ENCODE measurements at places on chromosomes 6 and 20.

GRCh38 chr6:108677894-108678293, 117.2 kb downstream of the FOXO3 start:
- DNase-seq = no peak

DNA sequence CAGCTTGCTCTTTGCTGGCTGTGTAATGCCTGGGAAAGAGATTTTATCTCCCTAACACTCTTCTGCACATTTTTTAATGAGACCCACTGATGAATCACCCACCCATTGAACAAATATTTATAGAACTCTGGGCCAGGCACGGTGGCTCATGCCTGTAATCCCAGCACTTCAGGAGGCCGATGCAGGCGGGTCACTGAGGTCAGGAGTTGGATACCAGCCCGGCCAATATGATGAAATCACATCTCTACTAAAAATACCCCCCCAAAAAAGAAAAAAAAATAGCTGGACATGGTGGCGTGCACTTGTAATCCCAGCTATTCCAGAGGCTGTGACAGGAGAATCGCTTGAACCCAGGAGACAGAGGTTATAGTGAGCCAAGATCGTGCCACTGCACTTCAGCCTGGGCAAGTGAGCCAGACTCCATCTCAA, 82.1 kb upstream of the SIRPA start:
- DNase-seq = no peak

DNA sequence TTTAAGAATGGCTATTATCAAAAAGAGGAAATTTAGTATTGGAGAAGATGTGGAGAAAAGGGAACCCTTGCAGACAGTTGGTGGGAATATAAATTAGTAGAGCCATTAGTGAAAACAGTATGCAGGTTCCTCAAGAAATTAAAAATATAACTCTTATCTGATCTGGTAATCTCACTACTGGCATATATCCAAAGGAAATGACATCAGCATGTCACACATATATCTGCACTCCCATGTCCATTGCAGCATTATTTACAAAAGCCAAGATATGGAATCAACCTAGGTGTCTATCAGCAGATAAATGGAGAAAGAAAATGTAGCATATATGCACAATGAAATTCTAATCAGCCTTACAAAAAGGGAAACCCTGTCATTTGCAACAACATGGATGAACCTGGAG, 2.6 kb downstream of the SIRPG start:
- DNase-seq = peak; percentile 37

DNA sequence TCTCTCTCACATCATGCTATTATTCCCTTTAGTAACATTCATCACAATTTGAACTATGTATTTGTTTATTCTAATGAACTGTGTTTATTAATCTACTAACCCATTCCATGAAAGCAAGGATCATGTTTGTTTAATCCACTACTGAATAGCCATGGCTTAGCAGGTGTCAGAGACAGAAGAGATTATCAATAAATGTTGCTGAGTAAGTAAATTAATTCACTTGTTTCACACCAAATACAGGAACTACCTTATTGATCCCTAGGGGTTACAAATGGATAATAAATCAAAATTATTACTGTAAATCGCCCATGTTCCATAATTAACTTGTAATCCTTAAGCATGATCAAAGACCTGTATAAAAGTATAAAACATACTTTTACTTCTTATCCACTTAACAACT, 76.6 kb downstream of the PHIP start:
- DNase-seq = no peak

GRCh38 chr6:80316686-80317231, 210.3 kb downstream of the BCKDHB start:
- DNase-seq = no peak

GRCh38 chr6:2868637-2869036, 27.0 kb upstream of the SERPINB1 start:
- no peak for DNase-seq

GRCh38 chr6:149230712-149231460, 86.6 kb upstream of the TAB2 start:
- DNase-seq = no peak
